ENCODE measurements at places on chromosomes 3 and 15.

DNA sequence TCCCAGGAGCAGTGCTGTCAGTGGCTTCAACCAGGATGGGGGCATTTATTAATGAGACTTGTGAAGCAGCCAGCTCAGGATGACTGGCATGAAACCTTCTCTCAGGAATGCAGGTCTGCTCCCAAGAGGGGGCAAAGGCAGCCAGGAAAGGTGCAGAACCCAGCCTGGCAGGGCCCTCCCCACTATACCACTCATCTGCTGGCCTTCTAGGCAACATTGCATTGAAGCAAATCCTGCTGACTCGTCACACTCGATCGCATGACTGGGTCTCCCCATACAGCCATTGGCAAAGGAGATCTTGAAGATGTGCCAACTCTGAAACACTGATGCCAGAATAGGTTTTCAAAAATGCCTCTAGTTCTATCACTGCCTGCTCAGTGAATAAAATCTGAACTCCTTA, 65.7 kb upstream of the CMTM7 start:
- no peak for DNase-seq

GRCh38 chr3:15428539-15428938, 1.1 kb downstream of the EAF1 start:
- peak; percentile 27 for DNase-seq

DNA sequence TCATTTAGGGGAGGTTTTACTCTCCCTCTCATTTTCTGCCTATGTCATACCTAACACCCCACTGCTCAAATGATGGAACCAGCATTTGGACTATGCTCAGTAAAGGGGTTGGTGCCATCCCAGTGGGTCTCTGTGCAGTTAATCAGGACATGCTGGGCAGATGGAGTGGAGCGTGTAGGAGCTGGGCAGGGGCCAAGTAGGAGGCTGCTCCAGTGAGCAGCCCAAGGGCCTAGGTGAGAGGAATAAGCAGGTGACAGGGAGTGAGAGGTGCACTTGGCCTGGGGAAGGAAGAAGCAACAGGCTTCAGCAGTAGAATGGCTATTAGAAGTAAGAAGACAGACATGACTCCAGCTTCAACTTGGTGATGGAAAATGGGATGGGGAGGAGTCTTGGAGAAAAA, 72.2 kb downstream of the EPHB1 start:
- no peak for DNase-seq

GRCh38 chr15:60047701-60048100, 43.6 kb downstream of the FOXB1 start:
- no peak for DNase-seq

DNA sequence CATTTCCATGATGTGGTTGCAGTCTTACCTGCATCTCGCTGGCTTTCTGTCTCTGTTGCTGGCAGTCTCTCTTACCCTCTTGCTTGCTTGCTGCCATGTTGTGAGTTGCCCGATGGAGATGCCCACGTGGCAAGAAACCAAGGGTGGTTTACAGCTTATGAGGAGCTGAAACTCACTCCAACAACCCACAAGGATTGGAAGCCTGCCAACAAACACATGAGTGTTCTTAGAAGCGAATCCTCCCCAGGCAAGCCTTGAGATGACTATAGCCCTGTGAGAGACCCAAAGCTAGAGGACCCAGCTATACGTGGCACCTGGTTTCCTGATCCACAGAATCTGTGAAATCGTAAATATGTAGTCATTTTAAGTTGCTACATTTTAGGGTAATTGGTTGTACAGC, 490.9 kb upstream of the ADAMTS9 start:
- no peak for DNase-seq

GRCh38 chr3:74518610-74519009, 95.8 kb downstream of the CNTN3 start:
- DNase-seq: no peak

DNA sequence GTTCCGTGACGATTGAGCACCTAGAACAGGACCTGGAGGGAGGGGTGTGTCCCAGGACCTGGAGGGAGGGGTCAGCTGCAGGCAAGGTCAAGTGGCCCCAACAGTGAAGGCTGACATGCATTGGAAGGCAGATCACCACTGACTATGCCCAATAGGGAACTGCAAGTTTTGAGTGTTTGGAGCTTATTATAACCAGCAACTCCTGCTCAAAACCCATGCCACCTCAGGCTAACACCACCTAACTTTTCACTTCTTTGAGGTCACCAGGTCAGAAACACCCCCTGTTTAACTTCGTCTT, 93.1 kb downstream of the MYLK start:
- no peak for DNase-seq

- DNase-seq: no peak
These were observed 37.0 kb upstream of the TRIM71 start for GRCh38 chr3:32780735-32781210.

- DNase-seq: no peak
These were observed 59.7 kb downstream of the LRIG1 start for GRCh38 chr3:66441129-66441528.

DNA sequence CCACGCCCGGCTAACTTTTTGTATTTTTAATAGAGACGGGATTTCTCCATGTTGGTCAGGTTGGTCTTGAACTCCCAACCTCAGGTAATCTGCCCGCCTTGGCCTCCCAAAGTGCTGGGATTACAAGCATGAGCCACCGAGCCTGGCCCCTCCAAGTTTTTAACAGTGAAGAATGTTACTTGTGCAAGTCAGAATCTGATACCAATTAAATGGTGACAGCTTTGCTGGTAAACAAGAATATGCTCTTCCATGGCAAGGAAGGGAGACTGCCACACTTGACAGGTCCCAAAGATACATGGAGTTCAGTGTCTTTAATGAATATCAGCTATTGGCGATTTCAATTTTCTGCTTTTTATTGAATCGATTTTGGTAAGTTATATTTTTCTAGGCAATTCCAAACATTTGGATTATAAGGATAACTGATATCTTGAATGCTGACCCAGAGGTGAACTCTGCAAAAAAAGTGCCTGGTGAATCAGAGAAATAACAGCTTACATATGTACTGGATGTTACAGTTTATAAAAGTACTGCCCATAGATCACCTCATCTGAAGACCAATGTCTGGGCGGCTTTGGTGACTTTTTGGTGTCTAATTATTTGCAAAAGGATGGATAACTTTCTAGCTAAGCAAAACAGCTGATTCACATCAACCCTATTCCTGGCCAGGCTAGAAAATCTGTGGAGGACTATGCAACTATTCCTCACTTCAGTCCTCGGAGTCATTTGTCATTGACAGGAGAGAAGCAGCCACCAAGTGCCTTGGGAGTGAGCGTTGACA, 1.2 kb downstream of the PARP16 start:
- no peak for DNase-seq

DNA sequence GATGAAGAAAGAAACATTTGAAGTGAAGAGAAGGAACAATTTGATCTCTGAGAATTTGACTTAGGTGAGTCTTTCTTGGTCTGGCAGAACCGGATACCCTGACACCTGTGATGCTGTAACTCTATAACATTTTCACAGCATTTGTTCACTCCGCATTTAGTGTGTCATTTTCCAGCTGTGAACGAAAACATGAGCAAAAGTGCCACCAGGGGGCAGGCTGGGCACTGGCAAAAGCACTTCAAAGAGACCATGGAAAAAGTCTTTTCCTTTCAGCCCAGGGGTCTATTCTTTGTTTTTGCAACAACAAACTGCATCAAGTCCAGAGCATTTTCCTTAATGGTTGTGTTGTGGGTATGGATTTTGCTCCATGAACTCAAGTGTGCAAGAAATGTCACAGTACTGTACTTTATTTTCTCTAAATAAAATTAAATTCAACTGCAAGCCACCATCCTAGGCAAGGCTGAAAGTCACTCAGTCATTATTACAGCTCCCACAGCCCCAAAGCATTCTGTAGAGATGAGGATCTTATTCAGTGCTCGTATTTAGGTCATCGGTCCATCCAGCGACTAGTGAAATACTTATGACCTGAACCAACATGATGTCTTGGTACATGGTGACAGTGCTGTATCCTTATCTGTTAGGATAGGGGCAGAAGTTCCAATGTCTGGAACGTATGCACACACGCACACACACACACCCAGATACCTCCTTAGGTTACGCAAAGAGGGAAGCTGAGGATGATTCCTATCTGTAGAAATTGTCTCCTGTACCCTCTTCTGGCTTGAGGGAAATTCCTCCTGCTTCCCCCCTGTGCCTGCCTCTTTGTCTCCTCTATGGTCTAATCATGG, 125.5 kb downstream of the GADL1 start:
- DNase-seq: peak; percentile 52

GRCh38 chr3:186361762-186362536, at the start of gene DGKG:
TSS of gene DGKG (minus strand) at chr3:186362234. CDS start at chr3:186320459, 41,775 bp downstream.
- peak; percentile 27 for DNase-seq

GRCh38 chr3:51394541-51394940, 3.5 kb downstream of the RBM15B start:
- DNase-seq: no peak

DNA sequence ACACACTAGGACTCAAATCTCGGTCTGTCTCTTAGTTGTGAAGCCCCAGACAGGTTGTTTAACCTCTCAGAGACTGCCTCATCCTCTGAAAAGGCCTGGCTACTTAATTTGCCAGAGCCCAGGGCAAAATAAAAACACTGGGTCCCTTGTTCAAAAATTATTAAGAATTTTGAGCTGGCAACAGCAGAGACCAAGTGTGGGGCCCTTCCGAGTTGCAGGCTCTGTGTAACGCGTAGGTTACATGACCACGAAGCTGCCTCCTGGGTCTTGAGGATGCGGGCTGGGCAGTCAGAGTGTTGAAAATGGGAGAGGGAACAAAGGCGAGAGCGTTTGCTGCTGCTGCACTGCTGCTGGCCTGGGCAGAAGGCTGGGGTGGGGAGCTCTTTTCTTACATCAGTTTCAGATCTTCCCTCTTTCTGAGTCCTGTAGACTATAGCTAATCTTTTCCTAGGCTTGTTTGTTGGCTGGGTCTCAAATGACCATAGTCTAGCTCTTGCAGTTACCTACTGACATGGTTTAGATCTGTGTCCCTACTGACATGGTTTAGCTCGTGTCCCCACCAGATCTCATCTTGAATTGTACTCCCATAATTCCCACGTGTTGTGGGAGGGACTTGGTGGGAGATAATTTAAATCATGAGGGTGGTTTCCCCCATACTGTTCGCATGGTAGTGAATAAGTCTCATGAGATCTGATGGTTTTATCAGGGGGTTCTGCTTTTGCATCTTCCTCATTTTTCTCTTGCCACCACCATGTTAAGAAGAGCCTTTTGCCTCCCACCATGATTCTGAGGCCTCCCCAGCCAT, 49.9 kb downstream of the CLEC3B start:
- no peak for DNase-seq

DNA sequence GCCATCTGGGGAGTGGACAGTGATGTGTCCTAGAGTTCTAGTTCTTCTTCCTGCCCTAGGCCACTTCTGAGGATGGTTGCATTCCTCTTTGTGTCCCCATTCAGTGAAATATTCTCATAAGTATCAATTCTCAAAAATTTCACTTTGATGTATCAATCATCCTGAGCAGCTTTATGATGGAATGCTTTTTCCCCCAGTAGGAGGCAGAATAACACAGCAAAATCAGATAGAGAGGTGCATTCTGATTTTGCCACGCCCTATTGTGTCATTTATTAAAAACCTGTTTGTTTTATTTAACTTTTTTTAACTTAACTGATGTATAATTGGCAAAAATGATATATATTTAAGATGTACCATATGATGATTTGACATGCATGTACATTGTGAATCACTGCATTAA, 656.0 kb upstream of the GRM7 start:
- DNase-seq: no peak

DNA sequence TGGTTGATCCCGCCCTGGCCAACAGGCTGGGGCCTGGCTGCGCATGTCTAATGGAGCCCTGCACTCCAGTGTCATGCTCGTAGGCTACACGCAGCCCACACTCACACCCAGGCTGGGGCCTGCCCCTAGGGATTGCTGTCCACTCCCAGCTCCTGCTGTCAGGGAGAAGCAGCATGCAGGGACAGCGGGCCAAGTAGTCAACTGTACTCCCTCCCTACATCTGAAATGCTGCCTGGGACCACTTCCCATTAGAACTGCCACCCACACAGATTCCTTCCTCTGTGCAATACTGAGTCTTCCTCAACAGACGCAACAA, 16.1 kb downstream of the ALS2CL start:
- no peak for DNase-seq

GRCh38 chr3:16103472-16103871, 71.0 kb upstream of the GALNT15 start:
- no peak for DNase-seq

DNA sequence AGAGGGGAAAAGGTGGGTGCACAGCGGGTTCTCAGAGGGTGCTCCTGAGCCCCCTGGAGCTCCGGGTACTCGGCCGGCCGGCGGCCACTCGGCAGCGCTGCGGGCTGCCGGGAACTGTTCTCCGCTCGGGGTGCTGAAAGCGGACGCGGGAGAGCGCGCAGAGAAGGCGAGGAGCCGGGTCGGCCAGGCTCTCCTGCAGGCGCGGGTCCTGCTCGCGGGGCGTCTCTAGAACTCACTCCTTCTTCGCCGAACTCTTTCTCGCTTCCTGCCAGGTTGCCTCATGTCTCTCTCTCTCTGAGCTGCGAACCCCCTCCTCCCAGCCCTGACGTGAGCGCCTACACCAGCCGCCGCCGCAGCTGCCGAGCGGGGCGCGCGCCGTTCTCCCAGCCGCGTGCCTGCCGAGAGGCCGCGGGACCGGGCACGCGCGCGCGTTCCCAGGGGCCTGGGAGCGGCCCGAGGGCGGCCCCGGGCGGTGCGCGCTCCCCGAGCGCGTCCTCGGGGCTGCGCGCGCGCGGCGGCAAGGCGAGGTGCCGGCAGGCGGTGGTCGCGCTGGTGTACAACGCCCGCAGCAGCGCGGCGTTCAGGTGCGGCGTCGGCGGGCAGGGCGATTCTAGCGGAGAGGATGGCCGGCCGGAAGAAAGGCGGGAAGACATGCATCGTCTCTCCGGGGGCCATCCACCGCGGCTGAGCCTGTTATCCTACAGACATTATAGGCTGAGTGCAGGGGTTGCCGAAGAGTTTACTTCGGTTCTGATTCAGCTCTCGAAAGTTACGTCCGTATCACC, at the start of gene PEX5L:
PEX5L (minus strand) TSS at position 267 of the 785 bp plus-strand sequence. CDS start 338 bp downstream, outside the sequence.
- peak; percentile 13 for DNase-seq

- no peak for DNase-seq
These were observed 149.0 kb downstream of the PGPEP1L start for GRCh38 chr15:98858610-98859023.

DNA sequence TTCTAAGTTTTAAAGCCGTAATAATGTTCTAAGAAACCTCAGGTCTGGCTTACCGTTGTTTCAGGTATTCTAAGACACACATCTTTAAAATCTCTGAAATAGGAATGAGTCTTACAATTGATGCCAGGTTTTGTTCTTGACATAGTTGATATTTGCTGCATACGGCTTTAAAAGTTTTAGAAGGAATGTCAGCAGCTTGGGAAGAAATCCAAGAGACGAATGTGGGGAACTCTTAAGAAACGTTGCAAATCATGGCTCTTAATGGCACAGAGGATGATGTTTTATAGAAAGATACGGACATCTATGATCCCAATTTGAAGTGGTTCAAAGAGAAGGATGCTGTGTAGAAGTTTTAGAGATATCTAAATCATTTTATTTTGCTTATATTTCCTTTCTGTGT, 11.5 kb downstream of the NUDT16 start:
- DNase-seq: no peak

- no peak for DNase-seq
These were observed 66.4 kb downstream of the PRTG start for GRCh38 chr15:55676507-55676906.

All from stimulated activated CD4-positive, alpha-beta T cell treated with anti-CD3 and anti-CD28 coated beads, Interleukin-15, amount 100 ng/mL, for 48 hours (primary cell).